ENCODE measurements at places on chromosomes 12 and 14. TPM values are rescaled to one million over a fixed set of nuclear protein-coding genes. Genes with fewer than 3 reads are reported as not detected.
A peak's percentile ranks its signal among the peaks of the same experiment; 100 is the strongest.

DNA sequence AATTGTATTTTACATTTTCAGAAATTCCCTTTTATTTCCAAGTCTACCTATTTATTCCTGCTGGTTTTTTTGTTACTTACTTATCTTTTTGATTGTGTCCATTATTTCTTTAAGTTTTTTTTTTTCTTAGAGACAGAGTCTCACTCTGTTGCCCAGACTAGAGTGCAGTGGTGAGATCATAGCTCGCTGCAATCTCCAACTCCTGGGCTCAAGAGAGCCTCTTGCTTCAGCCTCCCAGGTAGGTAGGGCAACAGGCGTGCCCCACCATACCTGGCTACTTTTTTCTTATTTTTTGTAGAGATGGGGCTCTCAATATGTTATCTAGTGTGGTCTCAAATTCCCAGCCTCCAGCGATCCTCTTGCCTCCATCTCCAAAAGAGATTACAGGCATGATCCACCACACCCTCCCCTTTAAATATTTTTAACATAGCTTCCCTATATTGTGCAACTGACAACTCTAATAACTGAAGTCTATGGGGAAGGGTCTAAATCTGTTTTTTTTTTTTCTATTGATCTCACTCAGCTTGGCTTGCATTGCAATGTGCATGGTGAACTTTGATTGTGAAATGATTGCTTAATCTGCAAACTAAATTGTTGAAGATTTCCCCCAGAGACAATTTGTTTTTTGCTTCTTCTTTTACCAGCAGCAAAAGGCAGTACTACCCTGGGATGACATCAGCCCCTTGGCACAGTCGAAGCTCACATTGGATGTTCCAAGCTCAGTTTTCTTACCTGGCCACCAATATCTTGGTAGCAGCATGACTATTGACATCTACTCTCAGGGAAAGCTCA lies 25.7 kb upstream of the COCH start:
- no peak for DNase-seq

DNA sequence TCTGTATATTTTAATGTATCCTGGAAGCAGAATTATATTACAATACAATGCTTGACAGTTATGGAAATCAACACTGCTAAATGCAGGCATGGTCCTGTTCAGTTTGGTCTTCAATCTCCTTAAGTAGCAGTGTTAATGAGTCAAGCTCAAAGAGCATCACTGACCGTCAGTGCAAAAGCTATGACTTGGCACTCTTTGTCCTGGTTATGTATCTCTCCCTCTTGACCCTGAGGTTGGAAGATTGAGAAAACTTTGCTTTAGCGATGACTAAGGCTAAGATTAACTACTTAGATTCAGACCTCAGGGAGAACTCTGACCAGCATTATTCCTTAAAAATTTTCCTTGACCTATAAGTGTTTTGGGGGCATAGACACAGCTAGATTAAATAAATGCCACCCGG lies 10.9 kb downstream of the CLEC7A start:
- DNase-seq, result peak; percentile 60

CSAD gene
- total RNA-seq, result 16.8 TPM

NOP9 gene
- 28.2 TPM for total RNA-seq
